ENCODE measurements at places on chromosomes 7 and 10.
A peak's percentile ranks its signal among the peaks of the same experiment; 100 is the strongest.

DNA sequence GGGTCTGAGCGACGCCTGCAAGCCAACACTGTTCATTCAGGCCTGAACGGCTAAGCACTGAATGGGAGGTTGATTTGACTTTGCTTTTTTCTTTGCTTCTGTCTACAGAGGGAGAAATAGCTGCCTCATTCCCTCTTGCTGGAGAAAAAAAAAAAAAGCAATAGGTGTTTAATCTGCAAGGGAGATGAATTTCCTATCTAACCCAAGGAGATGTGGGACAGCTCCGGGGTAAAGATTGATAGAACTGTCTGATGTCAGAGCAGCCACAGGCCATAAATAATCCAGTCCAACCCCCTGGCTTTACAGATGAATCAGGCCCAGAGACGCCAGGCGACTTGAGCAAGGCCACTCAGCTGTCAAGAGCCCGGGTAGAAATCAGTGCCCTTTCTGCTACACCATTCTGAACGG lies 168.0 kb downstream of the ARHGAP12 start:
- DNase-seq = no peak

DNA sequence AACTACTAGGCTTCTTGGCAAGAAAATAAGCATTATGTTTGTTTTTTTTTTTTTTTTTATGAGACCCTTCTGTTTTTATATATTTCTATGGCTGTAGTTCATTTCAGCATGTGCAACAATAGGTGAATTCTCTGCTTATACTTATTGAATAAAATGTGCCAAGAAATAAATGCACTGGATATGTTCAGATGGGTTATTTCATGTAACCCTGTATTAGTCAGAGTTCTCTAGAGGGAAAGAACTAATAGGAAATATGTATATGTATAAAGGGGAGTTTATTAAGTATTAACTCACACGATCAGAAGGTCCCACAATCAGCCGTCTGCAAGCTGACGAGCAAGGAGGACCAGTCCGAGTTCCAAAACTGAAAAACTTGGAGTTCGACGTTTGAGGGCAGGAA lies 292.8 kb downstream of the CSTF2T start:
- DNase-seq = no peak

DNA sequence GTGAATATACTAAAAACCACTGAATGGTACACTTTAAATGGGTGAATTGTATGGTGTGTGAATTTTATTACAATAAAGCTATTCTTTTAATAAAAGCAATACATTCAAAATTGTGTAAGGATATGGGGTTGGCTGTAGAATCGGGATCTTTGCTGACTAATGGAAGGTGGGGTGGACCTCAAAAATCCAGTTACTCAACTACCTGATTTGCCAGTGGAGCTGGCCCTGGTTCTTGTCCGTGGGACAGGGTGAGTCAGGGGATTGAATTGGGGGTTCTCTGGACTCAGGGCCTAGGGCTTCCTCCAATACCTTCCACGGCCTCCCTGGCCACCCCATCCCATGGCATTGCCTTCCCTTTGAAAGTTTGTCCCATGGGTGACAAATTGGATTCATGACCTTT lies 13.5 kb upstream of the RABGEF1 start:
- no peak for DNase-seq

GRCh38 chr7:24757353-24758275 lies at the start of gene GSDME:
GSDME (minus strand) TSS chr7:24757464; CDS start chr7:24749774, 7,690 bp downstream.
- peak; percentile 60 for DNase-seq

DNA sequence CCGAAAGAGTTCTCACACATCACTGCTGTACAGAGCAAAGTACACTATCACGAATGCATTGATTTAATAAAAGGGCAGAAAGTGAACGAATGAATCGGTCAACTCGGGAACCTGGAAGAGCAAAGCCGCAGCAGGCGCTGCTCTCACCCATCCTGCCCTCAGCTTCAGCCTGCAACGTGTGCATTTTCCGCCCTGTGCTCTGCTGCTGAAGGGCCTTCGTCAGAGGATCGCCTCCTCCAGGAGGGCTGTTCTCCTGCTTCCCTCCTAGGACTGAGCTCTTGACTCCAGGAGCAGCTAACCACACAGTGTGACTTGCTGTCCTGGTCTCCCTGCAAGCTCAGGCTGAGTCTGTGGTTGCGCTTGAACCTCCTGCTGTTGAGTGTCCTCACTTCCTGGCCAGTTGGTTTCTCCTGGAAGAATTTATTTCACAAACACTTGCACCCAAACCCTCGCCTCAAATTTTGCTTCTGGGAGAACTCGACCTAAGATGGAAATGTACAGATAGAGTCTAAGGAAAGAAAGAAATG lies 473.0 kb upstream of the KLF6 start:
- no peak for DNase-seq

DNA sequence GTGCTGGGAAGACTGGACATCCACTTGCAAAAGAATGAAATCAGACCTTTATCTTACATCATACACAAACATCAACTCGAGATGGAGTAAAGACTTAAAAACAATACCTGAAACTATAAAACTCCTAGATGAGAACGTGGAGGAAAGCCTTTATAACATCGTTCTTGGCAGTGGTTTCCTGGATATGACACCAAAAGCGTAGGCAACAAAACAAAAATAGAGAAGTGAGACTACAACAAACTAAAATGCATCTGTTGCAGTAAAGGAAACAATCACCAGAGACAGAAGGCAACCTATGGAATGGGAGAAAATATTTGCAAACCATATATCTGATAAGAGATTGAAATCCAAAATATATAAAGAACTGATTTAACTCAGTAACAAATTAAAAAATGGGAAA lies 33.3 kb downstream of the CC2D2B start:
- no peak for DNase-seq

GRCh38 chr10:12875100-12875499 lies 126.4 kb downstream of the CCDC3 start:
- peak; percentile 69 for DNase-seq

- no peak for DNase-seq
Measured at GRCh38 chr7:44964384-44964830, 14.4 kb downstream of the MYO1G start.

GRCh38 chr7:45589915-45590678 lies 15.9 kb downstream of the ADCY1 start:
- no peak for DNase-seq

DNA sequence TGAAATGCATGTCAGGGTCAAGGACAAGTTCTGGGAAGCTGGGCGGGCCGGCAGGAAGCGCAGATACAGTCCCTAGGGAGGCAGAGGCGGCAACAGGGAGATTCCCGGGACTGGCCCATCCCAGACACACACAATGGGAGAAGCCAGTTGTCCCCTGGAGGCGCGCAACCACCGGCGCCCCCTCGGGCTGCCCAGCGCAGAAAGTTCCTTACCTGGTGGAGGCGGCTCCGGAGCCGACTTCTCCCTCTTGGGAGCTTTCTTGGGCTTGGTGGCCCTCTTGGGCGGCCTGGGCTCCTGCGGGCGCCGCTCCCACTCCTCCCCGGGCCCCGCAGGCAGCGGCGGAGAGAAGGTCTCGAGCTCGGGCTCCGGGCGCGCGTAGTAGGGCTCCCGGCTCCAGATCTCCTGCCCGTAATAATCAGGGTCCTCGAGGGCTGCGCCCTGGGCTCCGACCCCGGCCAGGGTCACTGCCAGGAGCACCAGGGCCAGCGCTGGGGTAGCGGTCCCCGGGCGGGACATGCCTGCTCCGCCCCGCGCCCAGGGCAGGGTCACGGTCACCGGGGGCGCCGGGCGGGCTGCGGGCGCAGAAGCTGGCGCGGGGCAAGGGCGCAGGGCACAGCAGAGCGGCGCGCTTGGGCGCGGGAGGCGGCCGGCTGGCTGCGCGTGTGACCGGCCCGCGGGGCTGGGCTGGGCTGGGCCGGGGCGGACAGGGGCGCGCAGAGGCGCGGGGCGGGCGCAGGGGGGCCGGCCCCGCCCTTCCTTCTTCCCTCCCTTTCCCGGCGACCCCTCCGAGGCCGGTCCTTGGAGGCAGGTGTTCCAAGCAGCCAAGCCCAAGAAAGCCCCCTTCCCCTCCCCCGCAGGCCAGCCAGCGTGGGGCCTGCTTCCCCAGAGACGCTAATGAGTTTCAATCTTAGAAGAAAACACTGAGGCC lies at the start of gene CPXM2:
TSS of gene CPXM2 (minus strand) at position 664 of the 928 bp plus-strand sequence. CDS start at position 516, 148 bp downstream.
- no peak for DNase-seq

DNA sequence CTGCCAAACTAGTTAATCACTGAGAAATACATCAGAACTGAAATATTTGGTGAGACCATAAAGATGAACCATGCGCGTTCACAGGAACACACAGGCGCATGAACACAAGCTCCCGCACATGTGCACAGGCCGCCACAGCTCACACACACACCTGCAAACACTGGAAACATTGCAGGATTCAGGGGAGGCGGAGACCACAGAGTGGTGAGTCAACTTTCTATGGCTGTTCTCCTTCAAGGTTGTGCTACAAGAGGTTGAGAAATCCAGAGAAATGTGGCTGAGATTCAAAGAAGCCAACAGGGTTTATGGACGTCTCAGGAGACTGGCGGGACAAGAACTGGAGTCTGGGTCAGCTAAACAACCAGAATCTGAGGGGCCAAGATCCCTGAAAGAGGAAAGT lies 17.8 kb downstream of the ESYT2 start:
- DNase-seq = peak; percentile 68

Measured in fibroblast of the aortic adventitia (primary cell).